Neural crest cell (in vitro differentiated cells): ENCODE measurements at places on chromosomes 7 and 10. TPM values are rescaled to one million over a fixed set of nuclear protein-coding genes. Genes with fewer than 3 reads are reported as not detected.

DNA sequence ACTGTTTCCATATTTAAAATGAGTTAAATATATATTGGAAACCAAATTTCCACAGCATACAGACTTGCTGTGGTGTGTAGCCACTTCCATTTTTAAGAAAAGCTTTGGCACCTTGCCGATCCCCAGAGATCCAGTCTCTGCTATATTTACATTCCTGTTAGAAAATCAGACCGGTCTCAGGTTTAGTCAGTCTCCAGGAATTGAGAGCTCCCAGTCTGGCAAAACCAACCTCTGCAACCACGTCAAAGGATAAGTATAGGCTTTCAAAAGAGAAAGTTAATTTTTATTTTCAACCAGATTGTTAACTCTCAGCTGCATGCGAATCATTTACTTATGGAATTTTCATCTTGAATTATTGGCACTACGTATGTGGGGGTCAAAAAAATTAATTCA, 28.2 kb downstream of the PUS7 start:
- no peaks in the 10 kb centered on the region for H3K27me3 ChIP-seq
- no peak for DNase-seq
- H3K36me3 ChIP-seq, result peaks cover 6% of the 10 kb centered on the region
- peaks cover 2% of the 10 kb centered on the region for H3K4me1 ChIP-seq
- no peak overlapping the region for H3K4me3 ChIP-seq

- H3K36me3 ChIP-seq, result peaks cover 7% of the 10 kb centered on the region
- no peak for DNase-seq
- H3K4me1 ChIP-seq, result peaks cover 19% of the 10 kb centered on the region
- H3K4me3 ChIP-seq, result no peak overlapping the region
- H3K27me3 ChIP-seq, result peaks cover 37% of the 10 kb centered on the region
- H3K27ac ChIP-seq, result no peak overlapping the region
Measured at GRCh38 chr7:132557489-132558044, 18.7 kb downstream of the PLXNA4 start.

DNA sequence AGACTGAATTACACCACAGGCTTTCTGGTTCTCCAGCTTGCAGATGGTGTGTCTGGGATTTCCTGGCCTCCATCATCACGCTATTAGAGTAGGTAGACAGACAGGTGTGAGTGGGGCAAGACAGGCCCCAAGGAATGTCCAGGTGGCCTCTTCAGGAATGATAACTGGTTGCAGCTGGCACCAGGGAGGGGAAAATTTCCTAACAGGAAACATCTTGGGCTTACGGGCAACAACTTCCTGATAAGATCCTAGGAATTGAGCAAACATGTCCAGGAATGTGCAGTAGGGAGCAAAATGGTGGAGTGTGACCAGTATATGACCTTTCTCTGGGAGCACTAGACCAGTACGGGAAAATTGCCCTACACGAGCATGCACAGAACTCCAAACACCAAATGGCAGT, 11.3 kb downstream of the XRCC2 start:
- peaks cover 21% of the 10 kb centered on the region for H3K36me3 ChIP-seq
- no peak for DNase-seq
- H3K4me1 ChIP-seq, result peaks cover 4% of the 10 kb centered on the region
- H3K4me3 ChIP-seq, result no peak overlapping the region

- peaks cover 7% of the 10 kb centered on the region for H3K4me1 ChIP-seq
- no peaks in the 10 kb centered on the region for H3K36me3 ChIP-seq
- DNase-seq, result no peak
- H3K27me3 ChIP-seq, result no peaks in the 10 kb centered on the region
- no peak overlapping the region for H3K27ac ChIP-seq
Measured at GRCh38 chr7:34752929-34753328, 94.9 kb downstream of the NPSR1 start.

DNA sequence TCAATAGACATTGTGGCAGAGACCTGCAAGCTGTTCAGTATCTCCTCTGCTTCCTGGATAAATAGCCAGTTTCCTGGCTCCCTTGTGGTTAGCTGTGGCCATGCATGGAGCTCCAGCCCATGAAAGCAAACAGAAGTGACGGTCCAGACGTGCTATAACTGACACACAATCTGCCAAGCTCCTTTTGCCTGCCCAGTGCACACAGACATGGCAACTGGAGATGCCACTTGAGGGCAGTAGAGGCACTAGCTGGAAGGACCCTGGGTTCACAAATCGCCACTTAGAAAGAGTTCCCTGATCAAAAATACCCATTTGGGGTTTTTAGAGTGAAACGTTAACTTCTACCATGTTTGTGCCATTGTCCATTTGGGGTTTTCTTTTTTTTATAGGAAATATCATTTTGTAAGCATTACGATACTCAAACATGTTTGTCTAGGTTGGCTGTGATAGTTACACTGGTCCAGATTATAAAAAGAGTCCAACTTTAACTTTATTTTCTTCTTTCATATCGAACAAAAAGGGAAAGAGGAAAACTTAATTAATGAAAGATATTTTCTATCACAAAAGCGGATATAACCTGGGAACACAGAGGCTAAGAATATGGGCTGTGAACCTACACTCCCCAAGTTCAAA, 31.3 kb downstream of the KIN start:
- no peaks in the 10 kb centered on the region for H3K4me1 ChIP-seq
- H3K27me3 ChIP-seq, result no peaks in the 10 kb centered on the region
- no peak overlapping the region for H3K4me3 ChIP-seq
- peaks cover 31% of the 10 kb centered on the region for H3K36me3 ChIP-seq
- DNase-seq, result no peak

Gene FAM131B
- 15.0 and 15.5 TPM in 2 replicates for total RNA-seq

Gene FRMPD2
- 0.26 TPM in 1 of 2 replicates, not detected in the other for total RNA-seq

Gene PPRC1
- 66.3 and 68.3 TPM in 2 replicates for total RNA-seq

Gene CALML5
- not detected in 2 replicates for total RNA-seq

Gene PDSS1
- 15.3 and 16.7 TPM in 2 replicates for total RNA-seq
